ENCODE measurements at places on chromosomes 12 and 14.
A peak's percentile ranks its signal among the peaks of the same experiment; 100 is the strongest.

- no peak for DNase-seq
Measured at GRCh38 chr12:10182354-10183049, 3.7 kb downstream of the TMEM52B start.

DNA sequence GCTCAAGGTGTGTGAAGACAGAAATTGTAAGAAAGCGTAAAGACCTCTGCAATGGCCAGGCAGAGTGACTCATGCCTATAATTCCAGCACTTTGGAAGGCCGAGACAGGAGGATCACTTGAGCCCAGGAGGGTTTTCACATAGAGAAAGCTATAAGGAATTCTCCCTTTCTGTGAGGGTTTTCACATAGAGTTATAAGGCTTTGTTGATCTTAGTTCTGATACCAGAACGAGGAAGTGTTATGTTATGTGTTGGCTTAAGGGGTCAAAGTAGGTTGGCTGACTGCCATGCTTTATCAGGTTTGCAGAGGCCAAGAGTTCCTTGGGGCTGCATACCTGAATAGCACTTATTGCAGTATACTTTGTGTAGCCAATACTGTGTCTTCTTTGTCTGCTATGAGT lies 139.1 kb downstream of the ERC1 start:
- peak; percentile 82 for DNase-seq

GRCh38 chr12:14853961-14854360 lies 10.6 kb upstream of the ART4 start:
- DNase-seq, result no peak

DNA sequence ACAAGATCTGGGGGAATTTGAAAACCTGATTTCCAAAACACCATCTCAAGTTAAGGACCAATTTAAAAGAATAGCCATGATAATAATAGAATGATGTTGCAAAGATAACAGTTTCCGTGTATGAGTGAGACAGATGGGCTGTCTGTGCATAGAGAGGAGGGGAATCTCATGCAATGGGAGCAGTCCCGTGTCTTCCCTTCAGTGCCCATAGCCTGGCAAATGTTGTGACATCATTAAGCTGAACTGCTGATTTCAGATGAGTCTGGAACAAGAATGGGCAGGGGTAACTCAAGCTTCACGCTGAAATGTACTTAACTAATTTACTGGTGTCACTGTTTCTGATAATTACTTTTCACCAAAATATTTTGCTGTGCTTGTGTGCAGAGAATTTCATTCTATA lies 454.0 kb downstream of the FOXG1 start:
- DNase-seq, result no peak

- peak; percentile 76 for DNase-seq
Measured at GRCh38 chr12:124396544-124397398, 101.9 kb downstream of the RFLNA start.

- DNase-seq, result peak; percentile 48
Measured at GRCh38 chr12:47370421-47370820, 290.7 kb upstream of the AMIGO2 start.

- no peak for DNase-seq
Measured at GRCh38 chr12:33205981-33206380, 233.6 kb downstream of the SYT10 start.

DNA sequence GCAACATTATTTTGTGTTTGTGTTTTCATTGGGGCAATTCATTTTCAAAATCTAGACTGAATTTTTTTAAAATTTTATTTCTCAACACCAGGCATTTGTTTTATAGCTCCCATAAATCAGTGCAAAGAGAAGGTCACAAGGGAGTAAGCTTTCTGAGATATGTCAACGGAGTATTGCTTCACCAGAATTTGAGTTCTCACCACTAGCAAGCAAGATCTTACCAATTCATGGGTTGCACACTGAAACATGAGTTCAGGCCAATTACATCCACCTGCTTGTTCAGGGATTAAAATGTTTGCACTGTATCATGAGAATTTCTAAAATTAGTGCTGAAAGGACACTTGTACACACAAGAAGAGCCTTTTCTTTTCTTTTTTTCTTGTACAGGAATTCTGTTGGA lies 121.9 kb downstream of the CAND1 start:
- DNase-seq, result no peak

All from HT-29 (cell line).